Cardiac muscle cell (in vitro differentiated cells and primary cell): ENCODE measurements at places on chromosomes 1 and 21. TPM values are rescaled to one million over a fixed set of nuclear protein-coding genes. Genes with fewer than 3 reads are reported as not detected.

DNA sequence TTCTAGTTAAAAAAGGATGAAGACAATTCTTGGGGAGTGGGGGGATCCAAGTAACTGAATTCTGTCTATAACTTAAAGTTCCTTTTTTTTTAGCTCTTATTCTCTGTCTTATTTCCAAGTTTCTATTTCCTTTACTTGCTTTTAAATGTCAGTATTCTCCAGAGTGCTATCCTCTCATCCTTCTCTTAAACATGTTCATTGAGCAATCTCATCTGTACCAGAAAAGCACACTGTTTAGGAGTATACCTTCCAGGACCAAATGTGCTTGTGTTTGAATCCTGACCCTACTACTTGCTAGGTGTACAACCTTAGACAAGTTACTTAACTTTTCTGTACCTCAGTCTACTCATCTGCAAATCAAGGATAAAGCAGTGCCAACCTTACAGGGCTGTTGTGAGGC is 50.1 kb downstream of the AKT3 start:
- DNase-seq, result peak; percentile 12

TOR1AIP2 gene
- polyA plus RNA-seq, result 20.7 and 21.9 TPM in 2 replicates

PRR9 gene
- polyA plus RNA-seq, result not detected in 2 replicates

DNA sequence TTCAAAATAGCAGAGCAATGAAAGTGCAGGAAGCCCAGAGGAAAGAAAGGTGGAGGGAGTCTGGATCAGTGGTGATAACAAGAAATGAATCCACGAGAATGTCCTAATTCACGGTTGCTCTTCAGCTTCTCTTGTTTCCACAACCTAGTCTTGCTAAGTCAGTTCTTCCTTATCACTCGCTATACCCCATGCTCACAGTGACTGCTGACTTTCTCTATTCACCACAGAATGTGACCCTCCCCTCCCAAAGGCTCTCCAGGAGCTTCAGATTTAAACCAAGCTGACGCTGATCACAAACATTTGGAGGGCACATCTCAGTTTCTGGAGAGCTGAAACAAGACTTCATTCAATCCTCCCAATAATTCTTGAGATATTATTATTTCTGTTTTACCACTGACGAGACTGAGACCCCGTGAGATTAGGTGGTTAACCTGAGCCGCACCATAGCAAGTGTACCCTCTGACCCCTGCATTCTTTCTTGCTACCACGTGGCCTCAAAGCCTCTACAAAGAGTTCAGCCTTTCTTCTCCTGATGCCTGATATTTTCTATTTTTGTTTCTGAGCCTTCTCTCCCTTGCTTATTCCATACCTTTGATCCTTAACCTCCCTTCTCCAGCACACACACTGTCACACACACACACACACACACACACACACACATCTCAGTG is 10.7 kb upstream of the CCN1 start:
- no peak for DNase-seq

DNA sequence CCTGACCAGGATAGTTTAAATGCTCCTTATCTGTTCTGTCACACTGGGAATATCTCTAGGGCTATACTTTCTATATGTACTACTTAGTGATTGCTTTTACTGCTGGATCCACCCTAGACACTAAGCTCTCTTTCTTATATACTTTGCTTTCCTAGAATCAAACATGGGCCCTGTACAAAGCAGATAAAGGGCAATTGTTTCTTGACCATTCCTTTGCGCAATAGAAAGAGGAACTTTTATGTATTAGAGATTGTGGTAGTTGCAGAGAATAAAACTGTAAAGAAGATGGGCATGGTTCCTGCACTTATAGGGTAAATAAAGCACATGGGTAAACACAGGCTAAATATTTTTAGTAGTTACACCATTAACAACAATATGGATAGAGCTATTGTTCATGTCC is 58.8 kb downstream of the ATP6V1G3 start:
- DNase-seq, result no peak

GRCh38 chr1:1020415-1021009 is 592 bp downstream of the AGRN start:
- peak; percentile 42 for DNase-seq

- DNase-seq, result no peak
Observed at GRCh38 chr1:207308451-207309190, 12.9 kb upstream of the CD55 start.

OR10Z1 gene
- not detected in 2 replicates for polyA plus RNA-seq

DNA sequence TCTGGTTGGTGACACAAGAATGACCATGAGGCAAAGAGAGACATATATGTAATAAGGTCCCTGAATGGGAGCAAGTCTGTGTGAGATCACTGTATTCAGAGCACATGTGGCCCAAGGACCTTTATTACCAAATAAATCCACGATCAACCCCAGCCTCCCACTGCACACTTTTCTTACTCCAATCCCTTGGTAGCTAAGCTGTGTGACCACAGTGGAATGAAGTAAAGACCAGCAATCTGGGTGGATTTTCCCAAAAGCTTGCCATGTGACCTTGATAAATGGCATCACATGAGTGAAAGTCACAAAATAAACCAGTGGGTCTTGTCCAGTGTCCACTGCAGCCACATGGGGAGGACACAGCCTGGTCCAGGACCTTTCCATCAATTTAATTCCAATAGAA is 36.7 kb upstream of the TLR5 start:
- DNase-seq, result no peak

GRCh38 chr1:47262787-47263413 is 30.9 kb upstream of the TAL1 start:
- DNase-seq, result peak; percentile 34

C1orf52 gene
- 82.1 and 91.4 TPM in 2 replicates for polyA plus RNA-seq

DNA sequence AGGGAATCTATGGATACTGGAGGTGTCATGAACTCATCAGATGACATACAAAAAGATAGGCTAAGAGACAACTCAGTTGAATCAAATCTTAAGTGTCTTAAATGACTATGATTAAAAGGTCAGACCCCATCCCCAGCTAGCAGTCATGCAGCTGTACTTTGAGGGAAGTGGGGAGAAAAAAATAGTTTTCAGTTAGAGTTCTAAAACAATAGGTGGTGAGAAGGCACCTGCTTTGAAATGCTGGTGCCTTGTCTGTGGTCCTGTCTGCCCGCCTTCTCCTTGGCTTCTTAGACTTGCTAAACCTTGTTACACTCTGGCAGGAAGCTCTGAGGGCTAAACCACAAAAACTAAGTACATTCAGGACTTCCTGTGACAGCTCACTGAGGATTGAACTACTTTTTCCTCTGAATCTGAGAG is 15.3 kb downstream of the CD2 start:
- peak; percentile 46 for DNase-seq
